GM23248 (cell line): ENCODE measurements at places on chromosomes 7 and 10. TPM values are rescaled to one million over a fixed set of nuclear protein-coding genes. Genes with fewer than 3 reads are reported as not detected.

Gene SPDYE1
- total RNA-seq = not detected in 2 replicates

Gene NEUROD6
- total RNA-seq = not detected in 2 replicates

Gene CEP41
- 8.1 and 18.3 TPM in 2 replicates for total RNA-seq

Gene C10orf105
- not detected in 2 replicates for total RNA-seq

Gene GNG11
- 22.5 and 25.9 TPM in 2 replicates for total RNA-seq

Gene PLOD3
- 126 and 149 TPM in 2 replicates for total RNA-seq

Gene GTPBP10
- 15.0 and 24.5 TPM in 2 replicates for total RNA-seq

Gene GLCCI1
- total RNA-seq = 1.6 and 3.0 TPM in 2 replicates

Gene COL28A1
- not detected in 2 replicates for total RNA-seq

Gene TAS2R5
- not detected in 2 replicates for total RNA-seq

Gene PRRT4
- not detected in 2 replicates for total RNA-seq

Gene CYP26A1
- total RNA-seq = not detected in 2 replicates

DNA sequence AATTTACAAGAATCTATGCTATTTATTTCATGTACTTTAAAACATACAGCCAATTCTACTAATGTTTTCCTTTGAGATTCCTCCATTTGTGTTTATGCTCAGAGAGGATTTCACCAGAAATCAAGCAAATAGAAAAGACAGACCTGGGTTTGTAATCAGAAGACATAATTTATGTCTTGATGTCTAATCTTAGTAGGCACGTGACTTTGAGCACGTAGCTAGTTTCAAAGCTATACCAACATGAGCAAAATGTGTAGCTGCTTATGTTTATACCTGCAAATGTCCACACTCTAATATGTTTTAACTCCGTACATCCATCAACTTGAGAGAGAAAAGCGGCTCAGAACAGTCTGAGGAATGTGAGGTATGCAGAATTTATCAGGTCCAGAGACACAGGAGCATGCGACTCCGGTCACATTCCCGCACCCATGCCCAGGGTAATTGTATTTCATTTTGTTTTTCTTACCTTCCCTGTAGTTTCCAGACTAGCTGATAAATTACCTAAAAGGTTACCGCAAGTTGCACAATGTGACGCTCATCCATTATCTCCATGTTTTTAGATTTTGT, 40.0 kb downstream of the SVOPL start:
- no peaks in the 10 kb centered on the region for H3K4me1 ChIP-seq
- no peak overlapping the region for H3K27ac ChIP-seq
- no peak for DNase-seq
- H3K4me3 ChIP-seq = no peak overlapping the region
- H3K36me3 ChIP-seq = no peaks in the 10 kb centered on the region

- H3K4me3 ChIP-seq = no peak overlapping the region
- H3K27ac ChIP-seq = no peak overlapping the region
- peak; percentile 56 for DNase-seq
- no peaks in the 10 kb centered on the region for H3K36me3 ChIP-seq
These were observed 456.2 kb downstream of the REEP3 start for GRCh38 chr10:63977329-63977923.

DNA sequence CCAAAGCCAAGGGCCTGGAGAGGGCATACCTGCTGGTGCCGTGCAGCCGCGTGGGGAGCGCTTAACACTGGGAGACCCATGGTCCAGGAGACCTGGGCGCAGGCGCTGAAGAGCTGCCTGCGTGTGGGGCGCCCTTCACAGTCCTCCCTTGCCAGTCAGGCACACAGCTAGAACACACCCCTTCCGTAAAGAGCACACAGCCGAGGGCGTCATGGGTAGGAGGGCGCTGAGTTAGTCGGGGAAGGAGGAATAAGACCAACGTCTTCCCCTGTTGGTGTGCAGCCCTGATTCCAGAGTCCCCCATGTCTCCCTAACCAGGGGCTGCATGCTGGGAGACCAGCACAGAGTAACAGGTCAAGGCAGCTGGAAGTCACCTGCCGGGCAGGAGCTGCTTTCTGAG, 273.9 kb downstream of the USP6NL start:
- no peaks in the 10 kb centered on the region for H3K36me3 ChIP-seq
- H3K4me1 ChIP-seq = no peaks in the 10 kb centered on the region
- no peak for DNase-seq
- no peaks in the 10 kb centered on the region; the same call in 1 of the 2 replicates for H3K27me3 ChIP-seq
- no peak overlapping the region for H3K4me3 ChIP-seq

GRCh38 chr7:129041142-129042085, 13.5 kb downstream of the TNPO3 start:
- peaks cover 17% of the 10 kb centered on the region for H3K4me1 ChIP-seq
- H3K27me3 ChIP-seq = no peaks in the 10 kb centered on the region
- H3K4me3 ChIP-seq = no peak overlapping the region
- peak; percentile 9 for DNase-seq

DNA sequence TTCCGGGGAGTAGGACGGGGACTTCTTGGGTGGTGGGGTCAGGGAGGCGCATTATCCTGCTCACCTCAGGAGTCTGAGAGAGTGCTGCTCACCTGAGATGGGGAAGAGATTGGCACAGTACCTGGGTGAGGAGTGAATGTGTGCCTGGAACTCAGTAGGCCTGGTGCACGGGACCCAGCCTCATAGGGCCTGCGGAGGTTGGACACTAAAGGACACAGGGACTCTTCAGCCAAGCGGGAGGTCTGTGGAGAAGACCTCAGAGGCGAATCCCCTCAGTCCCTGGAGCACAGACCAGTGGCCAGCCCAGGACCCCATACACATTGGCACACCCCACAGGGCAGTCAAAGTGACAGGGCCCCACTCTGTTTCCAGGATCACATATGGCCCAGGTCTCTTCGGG, 73.2 kb downstream of the OAT start:
- no peaks in the 10 kb centered on the region for H3K4me1 ChIP-seq
- H3K4me3 ChIP-seq = no peak overlapping the region
- DNase-seq = no peak

DNA sequence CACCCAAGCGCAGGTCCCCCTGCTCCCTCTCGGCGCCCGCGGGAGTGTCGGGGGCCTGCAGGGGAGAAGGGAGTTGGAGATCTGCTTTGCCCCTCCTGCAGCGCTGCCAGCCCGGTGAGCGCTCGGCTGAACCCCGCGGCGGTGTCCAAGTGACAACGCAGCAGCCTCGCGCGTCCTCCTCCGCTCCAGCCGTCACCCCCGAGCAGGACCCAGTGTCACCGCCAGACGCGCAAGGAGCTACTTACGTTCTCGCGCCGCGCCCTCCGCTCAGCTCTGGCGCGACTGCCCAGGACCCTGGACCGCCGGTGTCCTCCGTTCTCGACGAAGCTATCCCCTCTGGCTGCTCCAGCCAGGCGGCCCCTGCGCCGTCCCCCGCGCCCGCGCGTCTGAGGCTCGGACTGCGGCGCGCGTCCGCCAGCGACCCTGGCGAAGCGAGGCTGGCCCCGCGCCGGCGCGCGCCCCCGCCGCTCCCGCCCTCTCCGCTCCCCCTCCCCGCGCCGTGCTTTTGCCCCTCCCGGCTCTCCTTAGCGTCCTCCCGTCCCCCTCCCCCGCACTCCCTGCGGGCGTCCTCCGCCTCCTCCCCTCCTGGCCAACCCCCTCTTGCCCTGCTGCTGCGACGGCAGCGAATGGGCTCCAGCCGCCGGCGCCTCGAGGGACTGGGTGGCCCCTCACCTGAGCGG, at the start of gene NRCAM:
Gene NRCAM (minus strand): TSS at position 439 of the 680 bp plus-strand sequence. CDS start 216,372 bp downstream, outside the sequence.
- peak within 1 kb of the TSS; percentile 75 for H3K4me3 ChIP-seq
- H3K4me1 ChIP-seq = no peaks in the 10 kb centered on the region
- no peak within 1 kb of the TSS for H3K27ac ChIP-seq
- peak; percentile 58 for DNase-seq
- H3K36me3 ChIP-seq = no peaks in the 10 kb centered on the region
- no peaks in the 10 kb centered on the region for H3K27me3 ChIP-seq

DNA sequence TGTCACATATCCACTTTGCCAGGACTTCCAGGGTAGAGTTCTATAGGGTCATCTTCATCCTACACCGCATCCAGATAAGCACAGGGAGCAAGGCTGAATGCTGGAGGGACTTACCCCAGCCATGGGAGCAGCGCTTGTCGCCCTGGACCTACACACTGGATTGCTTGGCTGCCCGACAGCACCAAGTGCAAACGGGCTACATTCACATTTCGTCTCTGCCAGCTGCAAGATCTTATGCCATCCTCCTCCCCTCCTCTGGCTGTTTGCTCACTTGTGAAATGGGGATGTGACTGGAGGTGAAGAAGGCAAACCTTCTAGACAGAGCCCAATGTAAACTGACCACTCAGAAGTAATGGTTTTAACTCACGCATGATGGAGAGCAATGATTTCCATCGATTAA, 1.0 kb downstream of the DDC start:
- H3K27ac ChIP-seq = no peak overlapping the region
- H3K4me1 ChIP-seq = no peaks in the 10 kb centered on the region
- H3K36me3 ChIP-seq = no peaks in the 10 kb centered on the region
- peaks cover 20% of the 10 kb centered on the region for H3K27me3 ChIP-seq
- H3K4me3 ChIP-seq = no peak overlapping the region

DNA sequence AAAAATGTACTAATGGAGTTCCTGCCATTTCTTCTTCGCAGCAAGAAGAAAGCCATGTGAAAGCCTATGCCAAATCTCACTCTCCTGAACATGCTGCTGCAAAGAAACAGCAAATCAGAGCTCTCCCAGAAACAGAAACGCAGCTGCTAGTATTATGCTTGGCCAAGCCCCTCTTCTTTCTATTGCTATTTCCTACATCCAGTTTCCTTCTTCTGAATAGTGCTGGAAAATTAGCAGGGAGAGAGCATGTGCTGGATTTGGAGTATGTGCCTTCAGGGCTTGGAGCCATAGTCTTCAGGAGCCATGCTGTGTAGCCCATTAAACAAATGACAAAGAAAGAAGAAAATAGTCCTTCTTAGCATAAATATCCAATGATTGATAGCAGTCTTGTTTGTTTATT, 852.0 kb upstream of the PHF14 start:
- no peaks in the 10 kb centered on the region for H3K4me1 ChIP-seq
- no peaks in the 10 kb centered on the region for H3K27me3 ChIP-seq
- no peak overlapping the region for H3K4me3 ChIP-seq
- DNase-seq = no peak
- no peak overlapping the region for H3K27ac ChIP-seq

DNA sequence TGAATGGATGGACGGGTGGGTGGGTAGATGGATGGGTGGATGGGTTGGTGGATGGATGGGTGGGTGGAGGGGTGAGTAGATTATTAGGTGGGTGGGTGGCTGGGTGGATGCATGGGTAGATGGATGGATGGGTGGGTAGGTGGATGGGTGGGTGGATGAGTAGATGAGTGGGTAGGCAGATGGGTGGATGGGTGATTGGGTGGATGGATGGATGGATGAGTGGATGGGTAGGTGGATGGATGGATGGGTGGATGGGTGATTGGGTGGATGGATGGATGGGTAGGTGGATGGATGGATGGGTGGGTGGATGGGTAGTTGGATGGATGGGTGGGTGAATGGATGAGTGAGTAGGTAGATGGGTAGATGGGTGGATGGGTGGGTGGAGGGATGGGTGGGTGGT, 59.6 kb upstream of the ADGRA1 start:
- H3K4me1 ChIP-seq = no peaks in the 10 kb centered on the region
- peaks cover 46% of the 10 kb centered on the region for H3K27me3 ChIP-seq
- no peak overlapping the region for H3K27ac ChIP-seq
- no peak overlapping the region for H3K4me3 ChIP-seq
- no peak for DNase-seq

GRCh38 chr10:124183617-124184016, 90.2 kb upstream of the CHST15 start:
- no peaks in the 10 kb centered on the region for H3K27me3 ChIP-seq
- no peak overlapping the region for H3K4me3 ChIP-seq
- DNase-seq = no peak
- no peaks in the 10 kb centered on the region for H3K36me3 ChIP-seq
- no peaks in the 10 kb centered on the region for H3K4me1 ChIP-seq
- H3K27ac ChIP-seq = no peak overlapping the region

DNA sequence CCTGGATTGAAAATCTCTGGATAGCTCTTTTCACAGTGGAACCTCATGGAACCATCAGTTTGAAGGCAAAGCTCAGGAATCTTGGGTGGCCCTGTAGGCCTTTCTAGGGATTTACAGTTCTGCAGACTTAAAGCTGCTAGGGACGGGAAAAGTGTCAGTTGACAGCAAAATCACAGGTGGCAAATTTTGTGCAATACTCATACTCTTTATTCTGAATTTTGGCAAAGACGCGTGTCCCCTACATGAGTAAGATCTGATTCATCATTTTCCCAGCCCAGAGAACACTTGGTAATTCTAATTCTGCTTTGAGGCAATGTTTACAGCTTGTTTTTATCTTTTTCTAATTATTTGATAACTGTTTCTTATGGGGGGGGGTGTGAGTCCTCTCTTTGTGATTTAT, 3.6 kb downstream of the LRRC17 start:
- H3K4me1 ChIP-seq = peaks cover 24% of the 10 kb centered on the region
- DNase-seq = peak; percentile 85
- no peaks in the 10 kb centered on the region for H3K36me3 ChIP-seq
- H3K4me3 ChIP-seq = peak overlapping the region; percentile 43; the same call in 1 of the 2 replicates
- H3K27ac ChIP-seq = peak overlapping the region; percentile 38

GRCh38 chr7:13017881-13018280, 330.4 kb downstream of the ARL4A start:
- H3K4me3 ChIP-seq = no peak overlapping the region
- H3K4me1 ChIP-seq = peaks cover 14% of the 10 kb centered on the region
- H3K36me3 ChIP-seq = no peaks in the 10 kb centered on the region
- DNase-seq = no peak
- no peak overlapping the region for H3K27ac ChIP-seq

- peak; percentile 53 for DNase-seq
- H3K36me3 ChIP-seq = no peaks in the 10 kb centered on the region
- no peaks in the 10 kb centered on the region for H3K27me3 ChIP-seq
- H3K4me3 ChIP-seq = no peak overlapping the region
- H3K27ac ChIP-seq = no peak overlapping the region
These were observed 162.3 kb downstream of the ITGB1 start for GRCh38 chr10:32795598-32796183.

- no peaks in the 10 kb centered on the region for H3K4me1 ChIP-seq
- H3K27ac ChIP-seq = no peak overlapping the region
- no peak overlapping the region for H3K4me3 ChIP-seq
- H3K27me3 ChIP-seq = no peaks in the 10 kb centered on the region
These were observed 502.6 kb upstream of the AUTS2 start for GRCh38 chr7:69095649-69096048.

DNA sequence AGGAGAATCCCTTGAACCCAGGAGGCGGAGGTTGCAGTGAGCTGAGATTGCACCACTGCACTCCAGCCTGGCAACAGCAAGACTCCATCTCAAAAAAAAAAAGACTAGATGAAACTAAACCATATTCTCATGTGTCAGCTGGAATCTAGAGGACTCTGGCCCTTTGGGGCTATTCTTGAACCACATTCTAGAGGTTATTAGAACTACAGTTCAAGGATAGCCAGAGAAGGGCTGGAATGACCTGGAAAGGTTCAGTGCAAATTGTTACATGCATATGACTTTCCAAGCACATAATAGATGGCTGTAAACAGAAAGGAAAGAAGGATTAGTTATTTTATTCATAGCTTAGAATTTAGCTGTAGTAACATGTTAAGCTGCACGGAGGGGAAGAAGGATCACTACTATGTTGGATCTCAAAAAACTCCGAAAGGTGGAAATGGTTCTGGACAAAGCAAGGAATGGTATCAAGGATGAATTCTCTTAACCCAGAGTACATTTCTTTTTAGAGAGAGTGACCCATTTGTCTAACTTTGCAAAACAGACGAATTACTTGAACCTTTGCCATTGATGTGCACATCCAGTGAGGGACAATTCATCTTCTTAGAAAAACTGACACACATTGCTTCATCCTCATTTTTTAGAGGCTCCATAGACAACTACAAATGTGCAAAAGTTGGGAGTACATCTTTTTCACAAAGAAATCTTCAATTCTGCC, 124.0 kb upstream of the SAMD8 start:
- DNase-seq = peak; percentile 40
- H3K4me3 ChIP-seq = no peak overlapping the region
- peaks cover 20% of the 10 kb centered on the region for H3K4me1 ChIP-seq
- H3K27ac ChIP-seq = 0 out of 2 replicates have a peak overlapping the region, but pooled peaks have one; percentile 2
- no peaks in the 10 kb centered on the region for H3K27me3 ChIP-seq
